ENCODE measurements at places on chromosomes 2 and 18.
A peak's percentile ranks its signal among the peaks of the same experiment; 100 is the strongest.

DNA sequence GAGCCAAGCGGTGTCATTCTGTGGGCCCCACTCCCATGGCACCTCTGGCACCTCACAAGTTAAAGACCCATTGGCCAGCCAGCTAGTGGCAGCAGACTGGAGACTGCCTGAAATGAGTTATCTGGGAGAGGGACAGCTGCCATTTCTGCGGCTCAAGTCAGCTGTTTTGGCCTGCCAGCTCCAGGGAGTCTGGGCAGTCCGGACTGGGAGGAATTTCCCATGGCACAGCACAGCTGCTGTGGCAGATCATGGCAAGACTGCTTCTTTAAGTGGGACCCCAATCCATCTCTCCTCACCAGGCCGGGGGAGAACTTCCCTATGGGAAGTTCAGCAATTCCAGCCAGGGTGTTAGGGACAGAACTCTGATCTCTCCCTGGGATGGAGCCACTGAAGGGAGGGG, 2187.6 kb upstream of the CELF4 start:
- no peak for DNase-seq

DNA sequence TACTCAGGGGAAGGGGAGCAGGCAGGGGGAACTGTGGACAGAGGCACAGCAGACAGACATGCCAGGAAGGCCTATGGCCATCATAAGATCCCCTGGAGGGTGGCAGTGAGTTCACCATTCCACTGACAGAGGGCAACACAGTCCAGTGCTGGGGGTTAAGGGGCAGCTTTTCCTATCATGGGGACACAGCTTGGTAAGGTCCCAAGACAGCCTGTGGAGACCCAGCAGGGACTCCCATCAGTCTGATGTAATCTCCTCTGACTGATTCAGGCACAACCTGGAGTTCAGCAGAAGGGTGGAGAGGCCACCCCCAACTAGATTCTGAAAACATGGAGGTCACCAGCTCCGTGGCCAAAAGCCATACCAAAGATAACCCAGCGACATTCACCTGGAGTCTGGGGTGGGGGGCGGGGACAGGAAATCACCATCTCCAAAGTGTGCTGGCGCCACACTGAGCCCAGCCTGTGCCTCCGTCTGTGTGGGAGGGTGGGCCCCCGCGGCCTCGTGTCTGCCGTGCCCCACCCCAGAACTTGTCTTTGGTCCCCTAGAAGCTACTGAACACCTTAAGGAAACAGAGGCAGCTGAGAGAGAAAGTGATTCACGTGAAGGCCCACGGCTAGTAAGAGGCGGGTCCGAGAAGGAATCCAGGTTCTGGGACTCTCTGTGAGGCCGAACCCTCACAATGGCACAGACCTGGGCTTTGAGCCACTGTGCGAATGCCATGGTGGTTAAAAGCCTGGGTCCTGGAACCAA, 28.6 kb downstream of the DNMT3A start:
- no peak for DNase-seq

GRCh38 chr18:36580874-36581750, 247.7 kb downstream of the TPGS2 start:
- peak; percentile 88 for DNase-seq

GRCh38 chr2:83967854-83968253, 491.2 kb downstream of the SUCLG1 start:
- no peak for DNase-seq

- DNase-seq, result no peak
Observed at GRCh38 chr2:46999857-47000678, 84.5 kb upstream of the MCFD2 start.

DNA sequence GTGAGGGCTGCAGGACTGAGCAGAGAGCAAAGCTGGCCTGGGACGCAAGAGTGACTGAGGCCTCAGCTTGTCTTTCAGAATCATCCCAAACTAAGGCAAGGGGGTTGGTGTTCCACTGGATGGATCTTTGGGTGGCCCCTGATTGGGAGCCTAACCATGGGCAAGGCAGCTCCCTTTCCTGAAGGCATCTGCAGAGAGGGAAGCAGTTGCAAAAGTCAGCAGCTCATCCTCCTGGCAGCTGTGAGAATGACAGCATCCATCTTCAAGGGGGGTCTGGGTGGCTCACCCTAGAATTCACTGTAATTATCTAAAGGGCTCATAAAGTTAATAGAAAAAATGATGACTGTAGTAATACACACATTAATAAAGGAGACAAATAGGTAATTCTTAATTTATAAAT, 46.5 kb upstream of the RAB31 start:
- peak; percentile 48 for DNase-seq

GRCh38 chr2:237539681-237540080, 26.7 kb upstream of the PRLH start:
- no peak for DNase-seq

DNA sequence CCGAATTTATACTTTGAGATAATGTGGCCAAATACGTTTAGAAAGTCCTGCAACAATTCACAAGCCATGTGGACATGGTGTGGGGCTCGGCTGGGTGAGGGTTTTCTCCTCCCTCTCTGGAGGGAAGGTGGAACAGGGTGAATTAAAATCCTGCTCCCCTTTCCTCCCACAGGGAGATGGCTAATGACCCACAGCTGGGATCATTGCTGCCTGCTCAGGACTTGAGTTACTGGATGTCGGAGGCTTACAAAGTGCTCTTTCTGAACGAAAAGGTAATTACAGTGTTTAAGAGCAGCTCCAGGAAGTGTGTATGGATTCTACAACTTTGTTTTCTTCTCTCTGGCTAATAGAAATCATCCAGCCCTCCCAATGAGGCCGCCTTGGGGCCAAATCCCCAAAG, 97.9 kb upstream of the ALKAL2 start:
- DNase-seq, result no peak

- DNase-seq, result no peak
Observed at GRCh38 chr2:164102366-164102765, 366.6 kb upstream of the FIGN start.

- DNase-seq, result no peak
Observed at GRCh38 chr2:67833632-67834031, 229.2 kb downstream of the C1D start.

DNA sequence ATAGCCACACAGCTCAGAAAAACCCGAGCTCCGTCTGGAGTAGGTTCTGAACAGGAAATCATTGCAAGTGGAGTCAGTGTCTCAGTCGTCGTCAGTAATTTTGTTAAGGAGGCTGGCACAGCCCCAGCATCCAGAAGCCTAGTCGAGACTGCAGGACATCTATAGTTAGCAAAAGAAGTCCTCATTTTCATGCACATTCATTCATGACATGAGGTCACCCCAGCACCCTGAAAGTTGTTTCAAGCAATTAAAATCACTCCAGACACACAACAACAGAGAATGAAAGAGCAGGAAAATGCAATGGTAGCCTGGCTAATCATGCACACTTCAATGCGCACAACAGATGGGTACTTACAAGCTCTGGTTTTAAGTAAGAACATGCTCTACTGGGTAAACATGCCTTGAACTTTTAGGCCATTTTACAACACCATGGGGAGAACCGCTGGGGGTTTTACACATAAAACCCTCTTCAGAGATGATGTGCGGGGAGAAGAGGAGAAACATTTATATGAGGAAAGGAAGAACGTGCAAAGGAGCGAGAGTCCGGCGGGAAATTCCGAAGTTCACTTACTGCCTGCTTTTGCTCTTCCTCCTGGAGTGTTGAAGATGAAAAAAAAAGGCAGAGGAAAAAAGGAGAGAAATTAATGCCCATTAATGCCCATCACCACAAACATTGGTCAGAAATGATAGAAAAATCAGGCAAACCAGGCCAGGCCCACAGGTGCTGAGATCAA, 77.4 kb upstream of the DNMT3A start:
- no peak for DNase-seq

DNA sequence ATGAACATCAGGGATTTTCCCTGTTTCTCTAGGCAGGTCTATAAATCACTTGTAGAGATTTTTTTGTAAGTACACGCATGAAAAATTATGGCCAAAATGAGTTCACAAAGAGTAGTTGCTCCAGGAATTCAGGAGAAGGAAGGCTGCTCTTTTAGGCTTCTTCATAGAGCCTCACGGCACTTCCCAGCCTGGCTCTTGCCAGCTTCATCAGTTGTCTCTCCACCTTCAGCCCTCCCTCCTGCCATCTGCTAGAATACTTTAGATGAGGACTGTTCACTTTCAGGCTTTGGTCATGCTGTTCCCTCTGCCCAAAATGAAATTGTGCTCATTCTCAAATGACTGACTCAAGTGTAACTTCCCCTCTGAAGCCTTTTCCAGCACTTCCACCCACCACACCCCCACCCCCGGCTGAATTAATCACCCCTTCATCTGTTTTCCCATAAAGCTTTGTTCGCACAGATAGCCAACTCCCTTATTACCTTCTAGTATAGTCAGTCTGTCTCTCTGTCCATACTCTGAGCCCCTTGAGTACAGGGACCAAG, 1.8 kb upstream of the ABCA12 start:
- DNase-seq, result peak; percentile 28

DNA sequence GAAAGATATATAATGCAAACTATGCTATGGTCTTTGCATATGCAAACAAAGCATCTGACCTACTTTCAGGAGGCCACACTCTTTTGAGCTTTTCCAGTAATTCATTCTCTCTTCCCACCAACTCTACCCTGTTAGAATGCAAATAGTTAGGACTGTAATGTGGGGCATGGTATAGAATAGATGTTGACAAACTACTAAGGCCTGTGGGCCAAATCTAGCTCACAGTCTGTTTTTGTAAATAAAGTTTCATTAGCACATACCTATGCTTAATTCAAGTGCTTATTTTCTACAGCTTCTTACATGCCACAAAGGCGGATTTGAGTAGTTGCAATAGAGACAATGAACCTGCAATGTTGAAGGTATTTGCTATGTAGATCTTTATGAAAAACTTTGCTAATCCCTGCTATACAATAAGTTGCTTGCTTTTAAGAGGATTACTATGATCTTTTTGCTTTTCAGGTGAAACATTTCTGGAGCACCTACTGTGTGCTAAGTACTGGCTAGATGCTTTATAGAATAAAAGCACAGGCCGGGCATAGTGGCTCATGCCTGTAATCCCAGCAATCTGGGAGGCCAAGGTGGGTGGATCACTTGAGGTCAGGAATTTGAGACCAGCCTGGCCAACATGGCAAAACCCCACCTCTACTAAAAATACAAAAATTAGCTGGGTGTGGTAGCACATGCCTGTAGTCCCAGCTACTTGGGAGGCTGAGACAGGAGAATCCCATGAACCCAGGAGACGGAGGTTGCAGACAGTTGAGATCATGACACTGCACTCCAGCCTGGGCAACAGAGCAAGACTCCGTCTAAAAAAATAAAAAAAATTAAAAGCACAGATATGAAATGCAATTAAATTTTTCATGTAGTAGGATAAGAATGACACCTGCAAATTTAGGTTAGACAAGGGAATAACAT, 267.8 kb downstream of the DPP10 start:
- DNase-seq, result no peak

DNA sequence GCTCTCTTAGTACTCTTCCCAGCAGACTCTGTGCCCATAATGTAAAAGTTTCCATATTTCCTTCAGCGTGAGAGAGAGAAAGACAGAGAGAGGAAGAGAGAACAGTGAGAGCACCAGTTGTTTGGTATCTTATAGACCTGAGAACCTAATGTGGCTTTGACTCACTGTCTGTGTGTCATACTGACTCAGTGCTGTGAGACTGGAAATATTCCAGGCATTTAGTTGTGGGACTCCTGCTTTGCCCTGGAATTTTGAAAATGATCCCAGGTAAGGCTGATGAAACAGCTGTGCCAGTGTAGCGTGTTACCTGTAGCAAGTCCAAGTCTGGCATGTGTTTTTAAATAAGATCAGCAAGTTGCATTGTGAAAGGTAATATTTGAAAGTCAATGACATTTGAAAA, 87.9 kb upstream of the KCNH7 start:
- DNase-seq, result peak; percentile 89

GRCh38 chr18:49491857-49492693, 5.0 kb upstream of the C18orf32 start:
- peak; percentile 99 for DNase-seq

DNA sequence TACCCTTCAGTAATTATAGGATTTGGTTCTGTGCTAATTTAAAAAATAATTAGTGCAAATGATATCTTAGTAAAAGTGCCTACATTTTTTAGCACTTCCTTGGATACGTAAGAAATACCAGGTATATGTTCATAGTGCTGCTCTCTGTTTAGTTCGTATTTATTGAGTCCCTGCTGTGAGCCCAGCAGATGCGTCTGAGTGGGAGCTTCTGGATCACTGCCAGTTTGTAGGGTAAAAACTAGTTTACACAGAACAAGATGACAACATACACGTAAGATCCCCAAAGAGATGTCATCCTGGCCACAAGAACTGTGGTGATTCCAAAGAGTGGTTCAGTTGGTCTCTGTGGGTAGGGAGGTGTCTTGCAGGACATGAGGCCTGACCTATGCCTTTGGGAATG, 103.2 kb downstream of the CTIF start:
- no peak for DNase-seq

- DNase-seq, result peak; percentile 95
Observed at GRCh38 chr2:46825939-46826568, 89.6 kb downstream of the MCFD2 start.

DNA sequence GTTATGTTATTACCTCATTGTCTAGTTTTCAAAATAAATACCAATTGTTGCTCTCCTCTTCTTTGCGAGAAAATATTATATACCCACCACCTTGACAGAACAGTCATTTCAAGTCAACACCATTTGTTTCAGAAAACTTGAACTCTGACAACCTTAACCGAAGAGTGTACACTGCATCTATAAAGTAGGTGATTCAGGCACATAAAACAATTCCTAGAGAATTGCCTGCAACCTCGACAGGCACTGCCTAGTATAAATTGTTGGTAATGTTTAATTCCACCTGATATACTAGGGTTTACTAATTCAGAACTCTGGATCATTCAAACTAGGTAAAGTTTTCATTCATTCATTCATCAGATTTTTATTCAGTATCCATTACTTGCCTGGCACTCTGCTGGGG, 121.8 kb downstream of the AKAIN1 start:
- DNase-seq, result no peak
